ENCODE measurements at places on chromosomes 6 and 20. TPM values are rescaled to one million over a fixed set of nuclear protein-coding genes. Genes with fewer than 3 reads are reported as not detected.

GRCh38 chr20:24459733-24460132, 9.7 kb upstream of the SYNDIG1 start:
- H3K27ac ChIP-seq, result no peak overlapping the region
- DNase-seq, result no peak
- H3K27me3 ChIP-seq, result no peaks in the 10 kb centered on the region
- H3K4me1 ChIP-seq, result no peaks in the 10 kb centered on the region
- no peak overlapping the region for H3K4me3 ChIP-seq

HSPA1A gene
- 23.1 TPM for total RNA-seq

CRIP3 gene
- 2.9 TPM for total RNA-seq

- peak overlapping the region; percentile 56 for H3K27ac ChIP-seq
- peaks cover 53% of the 10 kb centered on the region for H3K36me3 ChIP-seq
- no peaks in the 10 kb centered on the region for H3K27me3 ChIP-seq
- no peak for DNase-seq
- H3K4me1 ChIP-seq, result peaks cover 39% of the 10 kb centered on the region
Measured at GRCh38 chr6:111573131-111573883, 32.4 kb downstream of the TRAF3IP2 start.

GRCh38 chr6:40125680-40126394, 191.6 kb upstream of the MOCS1 start:
- H3K4me3 ChIP-seq, result no peak overlapping the region
- no peak overlapping the region for H3K27ac ChIP-seq
- no peaks in the 10 kb centered on the region for H3K36me3 ChIP-seq
- H3K27me3 ChIP-seq, result peaks cover 7% of the 10 kb centered on the region

MAP3K5 gene
- 9.4 TPM for total RNA-seq
